ENCODE measurements at places on chromosomes 7 and 10.

DNA sequence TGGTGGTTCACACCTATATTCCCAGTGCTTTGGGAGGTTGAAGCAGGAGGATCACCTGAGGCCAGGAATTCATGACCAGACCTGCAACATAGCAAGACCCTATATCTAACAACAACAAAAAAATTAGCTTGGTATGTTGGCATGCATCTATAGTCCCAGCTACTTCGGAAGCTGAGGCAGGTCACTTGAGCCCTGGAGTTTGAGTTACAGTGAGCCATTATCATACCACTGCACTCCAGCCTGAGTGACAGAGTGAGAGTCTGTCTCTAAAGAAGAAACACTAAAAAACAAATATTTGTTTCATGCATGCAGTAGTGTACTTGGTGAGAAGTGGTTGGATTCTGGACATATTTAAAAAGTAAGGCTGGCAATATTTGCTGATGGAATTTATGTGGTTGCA is 198.1 kb downstream of the BBS9 start:
- no peak for DNase-seq

DNA sequence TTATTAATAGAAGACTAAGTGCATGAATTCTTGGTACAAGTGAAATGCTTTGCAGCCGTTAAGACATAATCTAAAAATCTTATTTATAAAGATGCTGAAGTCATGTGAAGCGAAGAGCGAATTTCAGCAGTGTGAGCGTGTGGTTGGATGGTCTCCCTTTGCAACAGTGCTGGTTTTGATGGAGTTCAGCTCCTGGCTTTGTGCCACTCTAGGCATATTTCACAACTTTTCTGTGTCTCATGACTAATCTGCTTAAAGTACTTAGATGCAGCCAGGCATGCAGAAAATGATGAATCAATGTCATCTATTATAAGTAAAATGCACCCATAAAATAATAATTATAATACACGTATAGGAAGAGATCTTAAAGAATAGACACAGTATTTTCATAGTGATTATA is 107.2 kb upstream of the TCERG1L start:
- no peak for DNase-seq

- no peak for DNase-seq
Observed at GRCh38 chr10:122510736-122511135, 49.4 kb downstream of the HTRA1 start.

DNA sequence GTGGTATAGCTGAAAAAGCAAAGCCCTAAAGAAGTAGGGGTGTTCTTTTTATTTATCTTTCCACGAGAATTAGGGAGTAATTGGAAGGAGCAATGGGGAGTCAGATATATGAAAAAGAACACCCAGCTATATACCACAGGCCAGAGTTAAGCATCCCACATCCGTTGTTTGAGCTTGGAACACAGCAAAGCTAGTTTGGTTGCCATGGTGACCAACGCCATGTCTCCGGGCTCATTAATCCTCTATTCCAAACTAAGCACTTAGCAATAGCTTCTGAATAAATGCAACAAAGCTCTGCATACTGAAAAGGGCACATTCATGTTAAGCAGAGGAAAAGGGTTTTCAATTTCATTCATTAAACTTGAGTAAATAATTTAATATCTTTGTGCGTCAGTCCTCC is 23.5 kb downstream of the ASB4 start:
- DNase-seq: no peak

- no peak for DNase-seq
Observed at GRCh38 chr10:69726850-69727249, 74.9 kb upstream of the COL13A1 start.

DNA sequence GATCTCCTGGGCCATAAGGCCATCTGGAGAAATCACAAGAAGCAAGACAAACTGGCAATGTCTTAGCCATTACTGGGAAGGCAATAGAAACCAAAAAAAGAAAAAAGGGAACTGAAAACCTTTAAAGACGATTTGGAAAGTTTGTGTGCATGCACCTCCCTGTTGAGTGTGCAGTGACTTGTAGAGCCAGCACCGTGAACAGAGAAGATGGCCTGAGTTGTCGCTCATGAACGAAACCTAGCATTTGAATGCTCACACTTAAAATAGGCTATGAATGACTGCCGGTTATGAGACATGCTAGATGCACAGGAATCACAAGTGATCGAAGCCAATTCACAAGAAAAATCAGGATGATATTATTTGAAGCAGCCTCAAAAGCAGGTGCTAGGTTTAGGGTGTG is 151.3 kb upstream of the ADO start:
- DNase-seq: no peak
